ENCODE measurements at places on chromosomes 16 and 17. TPM values are rescaled to one million over a fixed set of nuclear protein-coding genes. Genes with fewer than 3 reads are reported as not detected.
A peak's percentile ranks its signal among the peaks of the same experiment; 100 is the strongest.

Gene ZG16
- not detected for polyA plus RNA-seq

DNA sequence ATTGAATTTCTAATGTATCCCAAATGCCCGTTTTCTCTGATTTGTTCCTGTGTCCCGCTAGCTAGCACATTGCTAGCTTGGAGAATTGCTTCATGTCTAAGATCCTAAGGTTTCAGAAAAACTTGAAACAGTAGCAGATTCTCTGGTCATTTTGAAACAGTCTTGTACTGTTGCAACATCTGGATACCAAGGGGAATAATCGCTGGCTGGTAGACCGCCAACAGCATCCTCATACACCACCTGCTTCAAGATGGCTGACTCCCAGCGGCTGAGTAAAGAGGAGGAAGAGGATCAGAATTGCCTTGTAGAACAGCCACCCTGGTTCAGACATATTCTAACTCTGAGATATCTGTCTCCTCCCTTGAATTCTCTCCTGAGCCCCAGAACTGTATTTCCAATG is 226.7 kb upstream of the ELAC2 start:
- peak; percentile 56 for DNase-seq
- no peak overlapping the region for H3K4me3 ChIP-seq
- no peak overlapping the region for H3K27ac ChIP-seq
- H3K27me3 ChIP-seq, result no peaks in the 10 kb centered on the region

Gene CACNA1G
- 0.09 TPM for polyA plus RNA-seq

GRCh38 chr17:37796076-37796475 is 51.2 kb upstream of the HNF1B start:
- H3K36me3 ChIP-seq, result no peaks in the 10 kb centered on the region
- no peak for DNase-seq
- H3K27ac ChIP-seq, result no peak overlapping the region
- peaks cover 2% of the 10 kb centered on the region for H3K4me1 ChIP-seq
- no peak overlapping the region for H3K4me3 ChIP-seq
- H3K27me3 ChIP-seq, result no peaks in the 10 kb centered on the region

Gene NDE1
- polyA plus RNA-seq, result 24.0 TPM

- peaks cover 2% of the 10 kb centered on the region for H3K36me3 ChIP-seq
- peaks cover 5% of the 10 kb centered on the region for H3K4me1 ChIP-seq
- H3K27me3 ChIP-seq, result peaks cover 3% of the 10 kb centered on the region
- DNase-seq, result peak; percentile 76
- H3K4me3 ChIP-seq, result peak within 1 kb of the TSS; percentile 54
- peak within 1 kb of the TSS; percentile 64 for H3K27ac ChIP-seq
Measured at GRCh38 chr17:17496189-17497064, at the start of gene RASD1. RASD1 (minus strand) TSS chr17:17496395; CDS start chr17:17496181, 214 bp downstream.

- H3K27ac ChIP-seq, result no peak overlapping the region
- H3K27me3 ChIP-seq, result no peaks in the 10 kb centered on the region
- H3K4me1 ChIP-seq, result peaks cover 15% of the 10 kb centered on the region
- H3K36me3 ChIP-seq, result peaks cover 5% of the 10 kb centered on the region
Measured at GRCh38 chr17:17897442-17897841, 60.7 kb upstream of the SREBF1 start.

DNA sequence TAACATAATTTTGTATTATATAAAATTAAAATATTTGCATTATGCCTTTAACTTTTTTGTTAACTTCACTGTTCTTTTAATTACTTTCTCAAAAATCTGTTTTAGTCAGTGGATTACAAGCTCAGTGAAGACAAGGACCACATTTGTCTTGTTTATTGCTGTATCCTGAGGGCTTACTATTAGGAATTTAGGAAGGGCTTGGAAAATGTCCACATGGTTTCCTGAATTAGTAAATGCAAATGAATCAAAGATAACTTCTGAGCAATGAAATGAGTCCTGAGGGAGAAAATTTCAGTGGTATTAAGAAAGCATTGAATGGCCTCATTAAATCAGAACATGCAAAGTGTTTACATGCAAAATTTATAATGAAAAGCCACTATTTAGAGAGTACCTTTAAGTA is 1293.2 kb upstream of the GOT2 start:
- H3K4me1 ChIP-seq, result no peaks in the 10 kb centered on the region
- H3K4me3 ChIP-seq, result no peak overlapping the region
- H3K27ac ChIP-seq, result no peak overlapping the region
- no peaks in the 10 kb centered on the region for H3K27me3 ChIP-seq

DNA sequence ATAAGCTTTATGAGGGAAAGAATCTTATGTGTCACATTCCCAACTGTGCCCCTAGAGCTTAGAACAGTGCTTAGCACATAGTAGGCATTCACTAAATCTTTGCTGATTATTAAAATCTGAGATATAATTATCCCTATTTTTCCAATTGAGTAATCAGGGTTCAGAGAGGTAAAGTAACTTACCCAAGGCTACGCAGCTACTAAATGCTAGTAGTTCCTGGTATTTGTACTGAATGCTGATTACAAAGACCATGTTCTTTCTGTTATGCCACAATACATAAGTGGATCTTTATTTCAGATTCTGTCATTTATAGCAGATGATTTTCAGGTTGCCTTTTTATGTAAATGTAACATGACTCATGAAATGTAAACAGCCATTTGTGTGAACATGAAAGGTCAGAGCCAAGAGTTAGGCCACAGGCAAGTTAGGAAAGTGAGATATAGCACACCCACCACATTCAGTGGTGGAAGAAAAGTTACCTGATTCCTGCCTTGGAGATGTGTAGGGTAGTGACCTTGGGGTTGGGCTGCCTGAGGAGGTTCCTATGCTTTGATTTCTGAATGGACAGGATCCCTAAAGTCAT is 77.2 kb downstream of the FTO start:
- peaks cover 4% of the 10 kb centered on the region for H3K4me1 ChIP-seq
- H3K27me3 ChIP-seq, result no peaks in the 10 kb centered on the region
- no peaks in the 10 kb centered on the region for H3K36me3 ChIP-seq

GRCh38 chr17:70171159-70171558 is 1.8 kb downstream of the KCNJ2 start:
- peaks cover 2% of the 10 kb centered on the region for H3K36me3 ChIP-seq
- peak overlapping the region; percentile 84 for H3K4me3 ChIP-seq
- H3K4me1 ChIP-seq, result peaks cover 2% of the 10 kb centered on the region

DNA sequence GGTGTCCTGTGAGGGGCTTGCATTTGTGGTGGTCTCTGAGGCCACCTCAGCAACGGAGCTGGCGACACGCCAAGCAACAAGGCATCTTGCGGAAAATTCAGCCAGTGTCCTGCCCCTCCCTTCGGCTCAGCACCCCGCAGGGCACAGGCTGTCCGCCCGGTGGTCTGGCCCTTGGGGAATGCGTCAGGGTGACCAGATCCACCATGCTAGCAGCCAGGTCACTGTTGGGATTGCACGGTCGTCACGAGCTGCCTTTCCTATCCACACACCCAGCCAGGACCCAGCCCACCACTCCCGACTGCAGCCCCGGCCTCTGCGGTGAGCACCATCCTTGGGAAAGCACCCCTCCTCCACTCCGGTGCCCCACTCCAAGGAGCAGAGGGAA is 221.2 kb downstream of the NTN1 start:
- H3K27ac ChIP-seq, result no peak overlapping the region
- no peak overlapping the region for H3K4me3 ChIP-seq
- no peak for DNase-seq
- no peaks in the 10 kb centered on the region for H3K36me3 ChIP-seq

- no peaks in the 10 kb centered on the region for H3K27me3 ChIP-seq
- no peaks in the 10 kb centered on the region for H3K36me3 ChIP-seq
- no peak overlapping the region for H3K27ac ChIP-seq
- no peak for DNase-seq
- no peaks in the 10 kb centered on the region for H3K4me1 ChIP-seq
Measured at GRCh38 chr16:50059111-50059510, 6.7 kb upstream of the HEATR3 start.

DNA sequence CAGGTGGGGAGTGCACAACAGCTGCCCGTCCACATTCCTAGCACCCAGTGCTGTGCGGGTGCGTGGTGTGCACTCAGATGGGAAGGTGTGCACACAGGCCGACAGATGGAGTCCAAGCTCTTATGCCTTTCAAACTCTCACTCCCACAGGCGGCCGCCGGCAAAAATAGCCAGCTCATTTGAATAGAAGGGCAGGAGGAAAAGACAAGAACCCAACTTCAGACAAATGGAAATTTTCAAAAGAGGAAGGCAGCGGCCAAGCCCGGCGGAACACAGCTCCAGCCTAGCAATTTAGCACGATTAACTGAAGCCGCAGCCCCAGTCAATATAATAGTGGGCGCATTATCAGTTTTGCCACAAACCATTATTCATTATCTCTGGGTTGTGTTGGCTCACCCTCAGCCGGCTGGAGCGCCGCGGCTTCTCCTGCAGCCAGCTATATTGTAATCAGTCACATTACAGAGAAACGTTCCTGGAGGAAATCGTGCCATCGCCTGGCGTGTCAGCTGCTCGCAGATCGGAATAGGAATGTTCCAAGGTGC is 103.9 kb upstream of the SEC14L1 start:
- peaks cover 24% of the 10 kb centered on the region for H3K27me3 ChIP-seq
- no peaks in the 10 kb centered on the region for H3K4me1 ChIP-seq
- H3K4me3 ChIP-seq, result no peak overlapping the region

Gene MATCAP1
- polyA plus RNA-seq, result 16.6 TPM

GRCh38 chr17:45307290-45308015 is 9.4 kb downstream of the MAP3K14 start:
- peak; percentile 89 for DNase-seq
- peak overlapping the region; percentile 93 for H3K27ac ChIP-seq
- peaks cover 40% of the 10 kb centered on the region for H3K4me1 ChIP-seq
- H3K27me3 ChIP-seq, result no peaks in the 10 kb centered on the region
- peak overlapping the region; percentile 6 for H3K4me3 ChIP-seq

Gene IRX5
- polyA plus RNA-seq, result 0.05 TPM

Gene BRCA1
- polyA plus RNA-seq, result 7.5 TPM

DNA sequence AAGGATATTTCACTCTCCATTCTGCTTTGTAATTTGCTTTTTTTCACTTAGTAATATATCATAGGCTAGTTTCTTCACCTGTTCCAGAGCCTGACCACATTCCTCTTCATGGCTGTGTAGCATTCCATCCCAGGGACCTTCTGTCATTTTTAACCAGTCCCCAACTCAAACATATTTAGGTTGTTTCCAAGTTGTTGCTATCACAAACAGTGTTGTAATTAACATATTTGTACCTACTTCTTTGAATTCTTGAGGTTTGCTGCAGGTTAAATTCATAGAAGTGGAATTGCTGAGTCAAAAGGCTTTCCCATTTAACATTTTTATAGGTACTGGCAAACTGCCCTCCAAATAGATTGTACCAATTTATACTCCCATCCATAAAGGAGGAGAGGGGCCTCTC is 65.1 kb upstream of the MED9 start:
- no peaks in the 10 kb centered on the region for H3K36me3 ChIP-seq
- H3K4me1 ChIP-seq, result peaks cover 6% of the 10 kb centered on the region
- no peaks in the 10 kb centered on the region for H3K27me3 ChIP-seq
- no peak for DNase-seq
- H3K27ac ChIP-seq, result no peak overlapping the region
- H3K4me3 ChIP-seq, result no peak overlapping the region

Gene KCNAB3
- polyA plus RNA-seq, result 1.3 TPM

DNA sequence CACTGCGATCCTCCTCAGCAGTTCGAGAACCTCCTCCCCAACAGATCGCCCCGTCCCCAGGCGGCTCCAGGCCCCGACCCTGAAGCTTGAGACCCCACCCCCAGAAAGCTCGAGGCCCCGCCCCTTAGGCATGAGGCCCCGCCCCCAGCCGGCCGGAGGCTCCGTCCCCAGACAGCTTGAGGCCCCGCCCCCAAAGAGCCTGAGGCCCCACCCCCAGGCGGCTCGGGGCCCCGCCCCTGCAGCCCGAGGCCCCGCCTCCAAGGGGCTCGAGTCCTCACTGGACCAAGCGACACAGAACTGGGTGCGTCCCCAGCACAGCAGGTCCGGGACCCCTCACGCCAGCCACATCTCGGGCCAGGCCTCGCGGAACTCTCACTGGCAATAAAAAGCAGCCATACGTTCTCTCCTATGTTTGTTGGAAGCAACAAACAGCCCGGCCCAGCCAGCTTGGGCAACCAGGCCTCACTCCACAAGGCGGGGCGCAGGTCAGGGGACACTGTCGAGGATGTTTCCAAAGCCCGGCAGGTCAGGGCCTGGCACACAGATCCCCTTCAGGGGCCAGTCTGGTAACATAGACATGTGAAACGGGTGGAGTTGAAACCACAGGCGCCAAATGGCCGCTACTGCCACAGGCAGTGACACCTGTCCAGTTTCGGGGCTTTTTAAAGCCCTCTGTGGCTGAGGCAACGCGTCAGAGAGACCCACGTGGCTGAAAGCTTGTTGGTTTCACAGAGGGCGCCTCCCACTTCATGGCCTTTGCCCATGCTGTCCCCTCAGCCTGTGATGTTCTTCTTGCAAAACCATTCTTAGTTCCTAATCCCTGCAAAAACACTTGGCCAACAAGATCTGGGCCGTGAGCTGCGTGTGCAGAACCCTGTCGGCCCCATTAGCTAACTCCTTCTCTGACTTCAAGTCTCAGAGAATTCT is 224.2 kb downstream of the PARN start:
- H3K4me1 ChIP-seq, result no peaks in the 10 kb centered on the region
- H3K27ac ChIP-seq, result no peak overlapping the region
- no peaks in the 10 kb centered on the region for H3K36me3 ChIP-seq
- no peak overlapping the region for H3K4me3 ChIP-seq
- H3K27me3 ChIP-seq, result no peaks in the 10 kb centered on the region

Gene NTN1
- polyA plus RNA-seq, result 0.15 TPM

- no peaks in the 10 kb centered on the region for H3K4me1 ChIP-seq
- H3K27ac ChIP-seq, result no peak overlapping the region
- H3K36me3 ChIP-seq, result no peaks in the 10 kb centered on the region
Measured at GRCh38 chr17:29331708-29332085, 37.7 kb upstream of the NUFIP2 start.

- H3K4me1 ChIP-seq, result no peaks in the 10 kb centered on the region
- H3K4me3 ChIP-seq, result no peak within 1 kb of the TSS
- H3K27me3 ChIP-seq, result peaks cover 5% of the 10 kb centered on the region
Measured at GRCh38 chr17:55510986-55511721, at the start of gene SMIM36. SMIM36 (minus strand) TSS chr17:55511452.

Gene SPATA32
- polyA plus RNA-seq, result not detected

Gene SLC13A2
- not detected for polyA plus RNA-seq

GRCh38 chr16:2513405-2514332 is at the start of gene ATP6V0C:
ATP6V0C (plus strand) TSS chr16:2513952; CDS start chr16:2514104, 152 bp downstream.
- H3K4me3 ChIP-seq, result peak within 1 kb of the TSS; percentile 87
- DNase-seq, result peak; percentile 82
- H3K27me3 ChIP-seq, result no peaks in the 10 kb centered on the region
- peak within 1 kb of the TSS; percentile 90 for H3K27ac ChIP-seq

GRCh38 chr17:67420994-67421393 is 43.9 kb downstream of the PITPNC1 start:
- no peaks in the 10 kb centered on the region for H3K27me3 ChIP-seq
- no peak overlapping the region for H3K4me3 ChIP-seq
- H3K27ac ChIP-seq, result no peak overlapping the region
- H3K36me3 ChIP-seq, result no peaks in the 10 kb centered on the region
- no peaks in the 10 kb centered on the region for H3K4me1 ChIP-seq

- no peak overlapping the region for H3K4me3 ChIP-seq
- H3K27ac ChIP-seq, result no peak overlapping the region
- peaks cover 52% of the 10 kb centered on the region for H3K36me3 ChIP-seq
- peaks cover 2% of the 10 kb centered on the region for H3K4me1 ChIP-seq
- no peaks in the 10 kb centered on the region for H3K27me3 ChIP-seq
Measured at GRCh38 chr16:88739139-88739976, 33.1 kb downstream of the CTU2 start.

All from fibroblast of lung (primary cell).